Stimulated activated CD8-positive, alpha-beta memory T cell treated with anti-CD3 and anti-CD28 coated beads, Interleukin-2, amount 100 ng/mL, for 48 hours (primary cell): ENCODE measurements at places on chromosomes 1 and 21.
A peak's percentile ranks its signal among the peaks of the same experiment; 100 is the strongest.

DNA sequence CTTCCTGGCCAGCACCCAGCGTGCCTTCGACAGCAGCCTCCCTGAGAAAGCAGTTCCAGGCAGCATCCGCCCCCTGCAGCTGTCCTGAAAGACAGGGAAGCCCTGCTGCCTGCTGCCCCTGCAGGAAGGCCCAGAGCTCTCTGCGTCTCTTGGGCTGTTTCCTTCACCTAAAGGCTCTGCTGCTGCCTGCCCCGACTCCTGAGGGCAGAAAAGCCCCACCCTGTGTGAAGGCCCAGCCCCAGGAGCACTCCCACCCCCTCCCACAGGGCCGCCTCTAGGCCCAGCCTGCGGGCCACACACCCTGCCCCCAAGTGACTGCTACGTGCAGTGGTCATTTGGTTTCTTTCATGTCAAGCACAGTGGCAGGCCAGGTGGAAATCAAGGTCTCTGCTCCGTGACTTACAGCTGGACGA is 12.4 kb downstream of the RIPK4 start:
- no peak for DNase-seq

DNA sequence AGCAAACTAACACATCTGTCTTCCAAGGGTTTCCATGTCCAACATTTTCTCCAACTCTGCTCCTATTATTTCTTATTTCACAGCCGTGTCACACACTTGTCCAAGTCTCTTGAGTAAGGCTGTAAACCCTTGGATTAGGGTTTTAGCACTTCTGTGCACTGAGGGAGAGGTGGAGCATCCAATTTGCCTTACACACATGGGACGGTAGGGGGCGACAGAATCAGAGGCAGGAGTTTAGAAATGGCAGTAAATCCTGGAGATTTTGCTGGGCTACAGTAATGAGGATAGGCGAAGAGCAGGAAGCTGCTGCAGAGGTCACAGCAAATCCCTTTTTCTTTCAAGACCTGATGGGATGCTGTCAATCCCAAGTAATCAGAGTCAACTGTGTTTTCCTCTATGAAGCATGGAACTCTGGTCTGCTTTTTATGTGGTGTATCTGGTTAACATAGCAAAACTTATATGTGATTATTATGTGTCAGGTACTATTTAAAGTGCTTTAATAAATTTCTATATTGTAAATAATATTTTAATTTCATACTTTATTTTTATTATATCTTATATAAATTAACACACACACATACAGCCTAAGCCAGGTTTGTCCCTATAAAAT is 15.4 kb upstream of the LCE5A start:
- DNase-seq = peak; percentile 8

- DNase-seq = no peak
Observed at GRCh38 chr1:101820071-101820470, 176.7 kb downstream of the OLFM3 start.

DNA sequence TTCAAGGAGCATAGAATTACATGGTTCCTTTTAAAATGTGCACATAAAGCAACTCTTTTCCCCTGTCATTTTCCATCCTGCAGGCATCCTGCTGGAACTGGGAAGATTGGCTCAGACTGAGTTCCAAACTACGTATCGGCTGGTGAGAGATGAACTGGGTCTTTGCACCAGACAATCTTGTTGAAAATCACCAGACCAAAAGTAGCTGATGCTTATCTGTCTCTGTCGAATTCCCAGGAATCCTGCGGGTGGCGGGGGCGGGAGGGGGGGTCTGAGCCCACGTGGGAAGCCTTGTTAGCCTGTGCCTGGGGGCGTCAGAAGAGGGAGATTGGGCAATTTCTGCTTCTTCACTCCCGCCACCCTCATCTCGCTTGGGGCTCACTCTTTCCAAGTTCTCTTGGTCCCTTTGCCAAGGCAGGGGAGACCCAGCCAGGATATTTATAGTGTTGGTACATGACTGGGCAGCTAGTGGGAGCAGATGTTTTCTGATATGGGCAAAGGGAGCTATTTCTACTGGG is 90.1 kb upstream of the SLC25A33 start:
- no peak for DNase-seq

DNA sequence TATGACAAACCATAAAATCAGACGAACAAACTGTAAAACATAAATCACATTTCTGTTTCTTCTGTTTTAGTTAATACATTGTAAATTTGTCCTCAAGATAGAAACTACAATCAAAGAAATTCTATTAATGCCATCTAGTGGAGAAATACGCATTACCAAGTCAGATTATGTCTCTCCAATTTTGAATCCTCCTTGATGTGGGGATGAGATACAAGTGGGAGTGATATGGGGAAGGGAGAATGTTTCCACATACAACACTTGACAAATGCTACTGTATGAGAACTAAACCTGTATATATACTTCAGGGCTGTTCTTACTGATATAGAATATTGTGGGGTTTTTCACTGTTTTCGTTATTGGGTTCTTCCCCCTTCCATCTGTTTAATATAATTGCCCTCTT is 2.6 kb downstream of the HFM1 start:
- DNase-seq = no peak

DNA sequence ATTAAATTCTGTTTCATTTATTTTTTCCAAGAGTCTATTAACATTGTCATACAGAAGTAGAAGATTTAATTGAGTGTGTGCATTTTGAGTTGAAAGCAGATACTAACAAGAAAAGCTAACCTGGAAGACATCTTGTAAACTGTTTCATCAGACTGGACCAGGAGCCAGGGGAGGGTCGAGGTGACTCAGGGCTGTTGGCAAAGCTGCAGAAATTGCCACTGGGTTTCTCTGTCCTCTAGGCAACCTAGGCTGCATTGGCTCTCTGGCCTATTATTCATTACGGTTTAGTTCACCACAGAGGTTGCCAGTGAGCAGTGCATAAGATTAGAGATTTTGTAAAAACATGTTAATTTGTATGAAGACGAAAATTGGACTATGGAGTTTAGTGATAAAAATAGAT is 27.5 kb downstream of the ERG start:
- DNase-seq = no peak
